ENCODE measurements at places on chromosomes 2 and 18.

- DNase-seq, result no peak
Observed at GRCh38 chr18:64893349-64893748, 744.5 kb upstream of the LINC00305 start.

- DNase-seq, result peak; percentile 27
Observed at GRCh38 chr2:72824224-72824842, 1.5 kb downstream of the EXOC6B start.

- DNase-seq, result no peak
Observed at GRCh38 chr2:217413193-217413592, 553.3 kb upstream of the TNP1 start.

GRCh38 chr2:15284614-15285013, 276.5 kb downstream of the NBAS start:
- no peak for DNase-seq

GRCh38 chr2:150373374-150373773, 114.1 kb downstream of the RND3 start:
- DNase-seq, result no peak

All from AG09309 (cell line).